ENCODE measurements at places on chromosomes 16 and 17.
A peak's percentile ranks its signal among the peaks of the same experiment; 100 is the strongest.

- DNase-seq: no peak
Observed at GRCh38 chr16:15607700-15608396, 35.1 kb downstream of the MARF1 start.

GRCh38 chr16:56630134-56630533 lies 2.3 kb upstream of the MT1M start:
- no peak for DNase-seq

DNA sequence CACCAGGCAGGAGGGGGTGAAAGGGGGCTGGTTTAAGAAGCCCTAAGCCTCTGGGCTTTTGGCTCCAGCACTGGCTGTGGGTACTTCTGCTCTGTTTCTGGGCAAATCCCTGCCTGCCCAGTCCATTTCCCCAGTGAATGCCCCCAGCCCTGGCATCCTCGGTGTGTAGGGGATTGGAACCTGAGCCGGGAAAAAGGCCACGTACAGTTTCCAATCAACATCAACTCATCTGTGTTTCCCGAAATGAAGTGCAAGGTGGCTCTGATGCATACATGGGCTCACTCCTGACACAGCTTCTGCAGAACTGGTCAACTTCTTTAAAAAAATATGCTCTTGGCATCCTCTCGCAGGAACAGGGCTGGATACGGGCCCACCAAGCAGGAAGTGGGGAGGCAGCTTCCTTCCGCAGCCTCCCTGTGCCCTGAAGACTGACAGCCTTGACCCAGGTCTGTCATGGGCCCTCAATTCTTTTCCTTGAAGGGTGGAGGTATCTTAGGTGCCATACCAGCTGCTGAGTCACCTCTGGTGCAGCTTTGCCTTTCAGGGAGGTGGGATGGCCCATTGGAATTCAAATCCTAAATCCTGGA lies 73.3 kb downstream of the N4BP1 start:
- no peak for DNase-seq

DNA sequence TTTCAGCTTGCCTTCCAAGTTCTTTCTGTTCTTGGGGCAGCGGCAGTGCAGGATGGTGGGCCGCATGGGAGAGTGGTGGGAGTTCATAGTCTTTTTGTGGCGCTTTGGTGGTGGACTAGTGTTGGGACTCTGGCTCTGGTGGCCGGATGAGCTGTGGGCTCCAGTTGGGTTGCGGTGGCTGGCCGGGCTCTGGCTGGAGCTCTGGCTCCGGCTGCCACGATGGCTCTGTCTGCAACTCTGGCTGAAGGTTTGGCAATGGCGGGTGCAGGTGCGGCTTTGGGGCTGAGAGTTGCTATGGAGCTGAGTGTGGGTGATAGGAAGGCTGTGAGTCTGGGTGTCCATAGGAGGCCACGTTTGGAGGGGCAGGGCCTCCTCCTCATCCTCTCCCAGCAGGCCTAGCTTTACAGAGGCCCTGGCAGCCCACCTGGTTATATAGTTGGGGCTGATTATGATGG lies at the start of gene TNP2:
Gene TNP2 (minus strand): TSS at position 405 of the 455 bp plus-strand sequence. CDS start 63 bp downstream, at position 342.
- DNase-seq: no peak

DNA sequence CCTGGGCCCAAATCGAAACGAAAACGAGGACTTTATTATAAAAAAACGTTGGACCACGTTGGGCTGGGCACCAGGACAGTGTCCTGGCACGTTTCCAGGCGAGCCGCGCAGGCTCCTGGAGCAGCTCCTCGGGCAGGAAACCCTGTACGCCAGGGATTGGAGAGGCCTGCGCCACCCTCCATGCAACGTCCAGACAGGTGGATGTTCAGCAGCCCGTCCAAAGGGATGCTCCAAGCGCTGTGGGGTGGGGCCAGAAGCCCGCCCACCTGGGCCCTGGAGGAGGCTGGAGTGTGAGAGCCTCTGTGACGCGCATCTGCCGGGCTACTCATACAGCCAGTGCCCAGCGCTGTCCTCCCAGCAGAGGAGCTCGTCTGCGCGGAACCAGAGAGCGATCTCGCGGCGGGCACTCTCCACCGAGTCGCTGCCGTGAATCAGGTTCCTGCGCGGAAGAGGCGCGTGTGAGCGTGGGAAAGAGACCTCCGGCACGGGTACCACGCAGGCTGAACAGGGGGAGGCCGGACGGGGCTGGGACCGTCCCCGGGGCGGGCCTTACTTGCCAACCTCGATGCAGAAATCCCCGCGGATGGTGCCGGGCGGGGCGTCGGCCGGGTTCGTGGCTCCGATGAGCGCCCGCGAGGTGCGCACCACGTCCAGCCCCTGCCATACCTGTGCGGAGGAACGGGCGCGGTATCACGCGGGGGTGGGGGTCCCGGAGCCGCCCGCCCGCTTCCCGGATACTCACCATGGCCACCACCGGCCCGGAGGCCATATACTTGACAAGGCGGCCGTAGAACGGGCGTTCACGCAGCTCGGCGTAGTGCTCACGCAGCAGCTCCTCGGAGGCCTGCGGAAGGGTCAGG lies 785 bp downstream of the NME3 start:
- DNase-seq: peak; percentile 25

DNA sequence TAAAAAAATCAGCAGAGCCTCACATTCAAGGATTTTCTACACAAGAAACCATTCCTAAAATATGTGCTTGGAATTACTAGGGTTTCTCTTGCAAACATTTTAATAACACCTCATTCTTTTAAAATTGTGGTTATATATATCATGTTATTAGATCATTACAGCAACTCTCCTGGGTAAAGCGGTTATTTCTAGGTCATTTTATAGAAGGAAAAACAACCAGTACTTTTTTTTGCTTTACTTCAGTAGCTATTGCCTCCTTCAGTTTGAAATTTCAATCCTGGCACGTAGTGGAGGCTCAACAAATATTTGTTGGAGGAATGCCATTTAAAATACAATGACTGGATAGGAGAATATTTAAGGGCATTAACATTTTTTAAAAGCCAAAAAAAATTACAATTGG lies 220.6 kb downstream of the CDRT15L2 start:
- DNase-seq: no peak

DNA sequence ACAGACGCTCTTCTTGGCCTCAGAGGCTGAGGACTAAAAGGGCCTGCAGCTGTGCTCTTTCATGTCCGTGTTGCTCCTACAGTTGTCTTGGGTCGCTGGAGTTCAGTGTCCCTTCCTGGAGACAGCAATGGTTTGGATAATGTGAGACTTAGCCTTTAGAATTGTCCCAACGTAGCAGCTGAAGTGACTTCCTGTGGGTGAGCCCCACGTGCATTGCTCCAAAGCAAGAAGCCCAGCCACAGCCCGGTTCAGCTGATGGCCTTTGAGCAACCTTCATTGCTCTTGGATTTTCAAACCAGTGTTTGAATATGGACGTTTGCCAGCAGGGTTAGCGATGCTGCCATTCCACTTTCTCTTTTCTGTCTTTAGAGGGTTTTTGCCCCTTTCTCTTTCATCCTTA lies 19.7 kb downstream of the TMEM11 start:
- no peak for DNase-seq

- no peak for DNase-seq
Observed at GRCh38 chr16:79402920-79403319, 197.6 kb downstream of the MAF start.

DNA sequence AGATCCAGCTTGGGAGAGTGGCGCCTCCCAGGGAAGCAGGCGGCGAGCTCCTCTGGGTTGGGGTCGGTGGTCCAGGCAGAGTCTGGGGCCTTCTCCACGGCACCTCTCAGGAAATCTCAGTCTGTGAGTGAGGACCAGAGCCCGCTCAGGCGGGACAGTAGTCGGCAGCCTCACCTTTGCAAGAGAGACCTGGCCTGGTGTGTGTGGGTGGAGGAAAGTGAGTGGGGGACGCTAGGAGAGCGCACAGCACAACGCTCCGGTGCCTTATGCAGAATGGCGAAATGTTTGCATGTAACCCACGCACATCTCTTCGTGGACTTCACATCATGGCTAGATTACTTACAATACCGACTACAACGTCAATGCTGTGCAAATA lies 2.2 kb downstream of the AHSP start:
- no peak for DNase-seq

DNA sequence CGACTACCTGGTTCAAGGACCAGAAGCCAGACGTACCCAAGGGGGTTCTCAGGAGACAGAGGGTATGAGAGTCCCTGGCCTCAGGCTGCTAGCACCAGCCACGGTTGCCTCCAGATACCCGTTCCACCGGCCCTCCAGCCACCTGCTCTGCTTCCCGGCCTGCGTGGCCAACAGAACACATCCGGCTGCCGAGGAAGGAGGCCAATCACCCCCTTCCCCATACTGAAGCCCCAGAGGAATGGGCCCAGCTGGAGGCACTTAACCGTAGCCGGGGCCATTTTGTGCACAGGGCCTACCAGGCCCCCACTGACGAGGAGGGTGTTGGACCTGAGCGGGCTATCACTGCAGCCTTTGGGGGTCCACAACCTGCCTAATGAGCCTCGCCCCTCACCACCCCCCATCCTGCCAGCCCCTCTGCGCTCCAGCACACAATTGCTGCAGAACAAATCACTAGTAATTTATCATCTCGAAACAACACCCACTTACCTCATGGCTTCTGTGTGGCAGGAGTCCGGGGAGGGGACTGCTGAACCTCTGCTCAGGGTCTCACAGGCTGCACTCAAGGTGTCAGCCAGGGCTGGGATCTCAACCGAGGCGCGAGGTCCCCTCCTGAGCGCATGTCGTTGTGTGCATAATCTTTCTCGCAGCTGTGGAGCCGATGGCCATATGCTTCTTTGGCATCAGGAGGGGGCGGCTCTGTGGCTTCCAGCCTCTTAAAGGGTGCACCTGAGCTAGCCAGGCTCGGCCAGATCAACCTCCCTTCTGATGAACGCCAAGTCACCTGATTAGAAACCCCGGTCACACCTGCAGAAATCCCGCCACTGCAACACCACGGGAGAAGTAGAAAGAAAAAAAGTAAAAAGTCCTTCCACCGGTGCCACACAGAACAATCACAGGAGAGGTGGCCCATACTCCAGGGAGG lies 10.1 kb upstream of the KREMEN2 start:
- DNase-seq: no peak

- no peak for DNase-seq
Observed at GRCh38 chr16:19948186-19949104, 63.8 kb upstream of the GPRC5B start.

GRCh38 chr17:4364622-4365041 lies 1.8 kb downstream of the UBE2G1 start:
- no peak for DNase-seq

DNA sequence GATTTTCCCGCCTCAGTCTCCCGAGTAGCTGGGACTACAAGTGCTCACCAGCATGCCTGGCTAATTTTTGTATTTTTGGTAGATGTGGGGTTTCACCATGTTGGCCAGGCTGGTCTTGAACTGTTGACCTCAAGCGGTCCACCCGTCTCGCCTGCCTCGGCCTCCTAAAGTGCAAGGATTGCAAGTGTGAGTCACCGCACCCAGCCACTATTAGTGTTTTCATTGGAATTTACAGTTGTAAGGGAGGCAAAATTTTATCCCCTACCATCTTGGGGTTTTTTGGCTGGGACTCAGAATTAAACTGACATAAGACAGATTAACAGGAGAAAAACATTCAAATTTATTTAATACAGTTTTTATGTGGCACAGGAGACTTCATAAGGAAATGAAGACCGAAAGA lies 12.3 kb upstream of the MYCBPAP start:
- DNase-seq: no peak

GRCh38 chr17:39717660-39718059 lies 12.7 kb downstream of the MIEN1 start:
- DNase-seq: no peak

DNA sequence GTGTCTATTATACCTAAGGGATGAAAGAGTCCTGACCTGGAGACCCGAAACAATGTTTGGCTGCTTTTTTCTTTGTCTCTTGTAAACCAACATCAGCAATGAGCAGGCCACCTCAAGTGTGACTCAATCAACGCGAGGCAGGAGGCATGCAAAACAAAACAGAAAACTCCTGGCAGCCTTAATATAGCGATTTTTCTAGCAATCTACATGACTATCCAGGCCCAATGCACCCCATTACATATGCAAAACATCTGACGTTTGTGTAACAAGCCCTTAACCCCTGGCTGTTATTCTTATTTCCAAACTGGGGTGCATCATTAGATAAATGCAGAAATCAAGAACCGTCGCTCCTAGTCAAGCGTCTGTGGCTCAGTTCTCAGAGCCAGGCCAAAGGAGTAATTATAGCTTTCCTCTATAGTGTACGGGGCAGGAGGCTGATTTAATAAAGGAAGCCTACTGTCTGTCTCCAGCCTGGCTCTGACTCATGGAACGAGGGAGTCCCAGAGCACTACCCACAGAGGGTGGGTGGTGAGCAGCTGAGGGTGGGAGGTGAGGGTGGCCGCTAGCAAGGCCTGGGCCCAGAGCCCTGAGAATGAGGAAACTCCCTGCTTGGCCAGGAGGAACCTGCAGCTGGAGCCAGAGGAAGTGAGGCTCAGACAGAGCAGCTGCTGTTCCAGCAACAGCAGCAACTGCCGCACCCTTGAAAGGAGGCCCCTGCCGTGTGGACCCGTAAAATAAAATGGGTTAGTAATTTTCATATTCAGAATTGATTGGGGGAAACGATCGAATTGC lies 43.9 kb downstream of the CHD9 start:
- DNase-seq: peak; percentile 10

GRCh38 chr17:81741049-81741593 lies 29.0 kb downstream of the SLC25A10 start:
- DNase-seq: no peak

DNA sequence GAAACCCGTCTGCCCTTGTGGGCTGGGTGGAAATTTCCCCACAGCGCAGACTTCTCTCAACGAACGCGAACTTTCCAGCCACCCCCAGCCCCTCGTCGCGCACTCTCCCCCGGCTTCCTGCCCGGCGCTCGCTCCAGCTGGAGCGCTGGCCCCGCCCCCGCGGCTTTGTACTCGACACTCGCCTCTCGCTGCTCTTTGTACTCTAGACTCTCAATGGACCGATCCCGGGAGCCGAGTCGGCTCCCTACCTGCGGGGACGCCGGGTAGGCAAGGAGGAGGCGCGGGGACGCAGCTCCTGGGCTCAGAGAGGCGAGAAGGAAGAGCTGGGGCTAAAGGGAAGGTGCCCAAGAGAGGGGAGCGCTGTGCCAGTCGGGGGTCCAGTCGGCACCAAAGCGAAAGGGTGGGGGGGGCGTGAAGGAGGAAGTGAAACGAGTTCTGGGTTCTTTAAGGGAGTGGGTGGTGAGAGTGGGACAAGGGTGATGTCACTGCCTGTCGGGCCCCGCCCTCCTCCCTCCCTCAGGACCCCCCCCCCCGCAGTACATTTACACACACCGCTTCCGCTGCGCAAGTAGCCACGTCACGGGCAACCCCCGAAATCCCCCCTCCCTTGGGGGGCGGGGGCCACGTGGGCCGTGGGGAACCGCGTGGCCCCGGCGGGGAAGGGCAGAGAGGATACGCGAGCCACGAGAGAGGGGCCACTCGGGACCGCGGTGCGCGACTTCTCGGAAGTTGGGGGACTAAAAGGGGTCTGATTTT lies 9.7 kb downstream of the KDM6B start:
- peak; percentile 85 for DNase-seq

GRCh38 chr16:71807905-71808592 lies 585 bp downstream of the AP1G1 start:
- no peak for DNase-seq

GRCh38 chr17:28597606-28598383 lies 1.0 kb downstream of the SPAG5 start:
- DNase-seq: no peak
